RCC 7860 (cell line): ENCODE measurements at places on chromosomes 5 and 9.

GRCh38 chr5:19903611-19904010 lies 84.4 kb downstream of the CDH18 start:
- DNase-seq = no peak

DNA sequence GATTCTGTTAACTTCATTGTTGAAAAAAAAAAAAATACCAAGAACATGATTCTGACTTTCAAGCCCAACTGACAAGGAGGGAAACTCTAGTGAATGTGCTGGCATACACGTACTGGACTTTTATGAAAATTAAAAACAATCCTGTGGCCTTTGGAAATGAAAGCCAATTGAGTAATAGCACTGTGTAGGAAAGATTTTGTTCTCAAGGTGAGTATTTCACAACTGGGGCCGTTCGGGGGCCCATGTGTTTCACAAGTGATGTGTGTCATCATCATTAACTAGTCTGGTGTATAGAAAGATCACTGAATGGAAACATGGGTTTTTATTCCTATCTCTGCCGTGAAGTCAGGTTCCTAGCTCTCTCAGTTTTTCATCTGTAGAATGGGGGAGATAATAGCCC lies 605.0 kb upstream of the CLINT1 start:
- DNase-seq = no peak

DNA sequence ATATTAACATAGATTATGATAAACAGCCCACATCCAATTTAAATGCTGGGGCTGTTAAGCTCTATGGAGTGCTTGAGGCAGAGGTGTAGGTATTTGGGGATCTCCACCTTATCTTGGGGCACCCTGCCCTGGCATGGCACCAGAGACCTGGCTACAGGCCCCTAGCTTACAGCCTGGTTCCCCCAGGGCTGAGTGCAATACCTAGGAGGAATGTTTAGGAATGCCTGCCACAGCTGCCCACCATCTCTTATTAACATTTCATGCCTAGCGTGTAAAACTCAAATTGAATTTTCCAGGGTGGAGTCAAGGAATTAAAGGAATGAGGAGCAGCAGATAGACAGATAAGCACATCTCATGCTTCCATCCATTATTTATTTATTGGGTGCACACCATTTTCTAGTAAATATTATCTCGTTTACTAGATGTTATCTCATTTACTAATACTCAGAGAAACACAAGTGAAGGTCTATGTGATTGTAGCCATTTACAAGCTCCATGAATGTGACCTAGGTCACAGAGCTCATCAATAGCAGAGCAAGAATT lies 55.6 kb upstream of the TNFSF8 start:
- no peak for DNase-seq

GRCh38 chr9:86521977-86522376 lies 167.8 kb upstream of the TUT7 start:
- no peak for DNase-seq

GRCh38 chr5:133106761-133107572 lies 55.2 kb downstream of the HSPA4 start:
- no peak for DNase-seq

GRCh38 chr9:22036866-22037626 lies 27.9 kb upstream of the CDKN2B start:
- no peak for DNase-seq

- peak; percentile 82 for DNase-seq
Measured at GRCh38 chr5:40480392-40480791, 199.3 kb upstream of the PTGER4 start.

DNA sequence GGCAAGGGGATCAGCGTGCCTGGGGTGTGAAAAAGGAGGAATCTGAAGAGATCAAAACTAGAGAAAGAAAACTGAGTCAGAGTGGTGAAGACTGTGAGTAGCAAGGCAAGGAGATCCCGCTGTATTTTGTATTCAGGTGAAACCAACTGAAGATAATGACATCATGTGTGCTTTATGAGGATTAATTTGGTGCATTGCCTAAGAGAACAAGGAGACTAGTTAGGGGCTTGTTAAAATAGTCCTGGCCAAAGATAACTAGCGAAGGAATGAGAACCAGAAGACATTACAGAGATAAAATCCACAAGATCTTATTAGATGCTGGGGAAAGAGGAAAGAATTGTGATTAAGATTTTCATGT lies 16.9 kb upstream of the GPX3 start:
- no peak for DNase-seq

GRCh38 chr9:107093365-107094060 lies 189.6 kb upstream of the RAD23B start:
- DNase-seq = no peak

GRCh38 chr5:136781464-136781863 lies 416.1 kb upstream of the TRPC7 start:
- no peak for DNase-seq

DNA sequence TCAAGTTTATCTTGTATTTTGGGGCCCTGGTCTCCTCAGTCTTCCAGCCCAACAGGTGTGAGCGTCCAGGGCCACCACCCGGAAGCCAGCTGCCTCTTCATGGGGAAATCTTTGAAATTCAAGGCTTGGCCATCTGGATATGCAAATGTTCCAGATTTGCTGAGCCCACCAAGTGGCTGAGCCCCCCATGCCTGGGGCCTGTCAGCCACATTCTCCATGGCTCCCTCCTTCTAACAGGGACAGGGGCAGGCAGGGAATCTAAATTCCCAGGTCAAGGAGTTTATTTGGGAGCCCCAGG lies 14.2 kb upstream of the CXXC5 start:
- no peak for DNase-seq

DNA sequence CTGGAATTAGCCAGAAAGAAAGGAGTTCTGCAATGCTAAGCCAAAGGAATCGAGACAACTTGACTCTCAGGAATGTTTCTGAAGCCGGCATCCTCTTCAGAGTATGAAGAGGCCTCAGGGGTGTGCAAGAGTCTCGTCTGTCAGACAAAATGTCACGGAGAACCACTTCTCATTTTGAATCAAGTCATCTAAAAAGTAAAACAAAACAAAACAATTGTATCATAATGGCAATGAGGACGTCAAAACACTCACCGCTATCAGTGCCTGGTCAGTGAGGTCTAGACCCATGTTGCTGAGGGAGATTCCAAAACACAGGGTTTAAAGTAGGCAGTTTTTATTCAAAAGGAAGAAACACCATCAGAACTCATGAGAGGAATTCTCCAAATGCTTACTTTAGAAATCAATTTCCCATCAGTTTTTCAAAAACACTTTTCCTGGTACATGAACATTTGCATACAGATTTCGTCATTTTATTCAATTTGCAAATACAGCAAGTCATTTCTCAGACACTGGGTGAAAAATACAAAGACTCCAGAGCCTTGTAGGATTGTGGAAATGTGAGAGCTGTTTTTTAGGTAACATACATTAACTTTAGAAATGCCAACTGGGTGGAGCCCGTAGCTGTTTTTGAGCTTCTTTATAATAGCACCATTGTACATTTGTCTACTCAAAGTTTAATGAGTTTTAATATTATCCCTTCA lies 89.5 kb upstream of the MAP3K1 start:
- no peak for DNase-seq

- DNase-seq = no peak
Measured at GRCh38 chr9:4620881-4621555, 41.1 kb upstream of the PLPP6 start.

DNA sequence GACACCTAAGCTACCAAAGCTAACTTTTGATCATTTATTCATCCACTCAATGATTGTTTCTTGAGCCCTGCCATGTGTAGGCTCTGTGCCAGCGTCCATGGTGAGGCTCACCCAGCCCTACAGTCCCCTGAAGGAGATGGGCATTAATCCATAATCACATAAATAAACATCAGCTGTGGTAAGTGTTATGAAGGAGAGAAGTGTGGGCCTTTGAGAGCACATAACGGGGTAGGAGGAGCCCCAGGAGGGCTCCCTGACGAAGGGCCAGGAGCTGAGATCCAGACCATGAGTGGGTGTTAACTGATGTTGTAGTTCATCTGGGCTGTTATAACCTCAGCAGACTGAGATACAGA lies 53.9 kb upstream of the AFAP1L1 start:
- DNase-seq = no peak

- DNase-seq = no peak
Measured at GRCh38 chr5:172762214-172763119, 8.5 kb downstream of the DUSP1 start.

GRCh38 chr5:81756016-81756415 lies 5.1 kb upstream of the SSBP2 start:
- no peak for DNase-seq

- peak; percentile 10 for DNase-seq
Measured at GRCh38 chr5:172106511-172107356, 81.3 kb downstream of the STK10 start.

DNA sequence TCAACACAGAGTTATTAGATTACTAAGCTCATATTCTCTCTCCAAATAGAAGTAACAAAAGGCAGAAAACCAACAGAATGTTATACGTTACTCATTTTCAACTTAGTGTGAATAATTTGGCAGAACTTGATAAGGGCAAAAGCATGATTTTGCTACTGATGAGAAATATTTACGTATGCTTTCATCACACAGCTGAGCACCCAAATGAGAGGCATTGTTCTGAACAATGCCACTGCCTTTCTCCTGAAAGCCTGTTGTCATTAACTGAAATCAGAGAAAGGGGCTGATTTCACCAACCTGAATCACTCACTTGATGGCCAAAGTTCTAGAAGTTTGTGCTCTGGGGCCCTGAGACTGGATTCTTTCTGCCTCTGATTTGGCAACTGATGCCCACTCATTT lies 367.5 kb upstream of the PTGER4 start:
- no peak for DNase-seq

DNA sequence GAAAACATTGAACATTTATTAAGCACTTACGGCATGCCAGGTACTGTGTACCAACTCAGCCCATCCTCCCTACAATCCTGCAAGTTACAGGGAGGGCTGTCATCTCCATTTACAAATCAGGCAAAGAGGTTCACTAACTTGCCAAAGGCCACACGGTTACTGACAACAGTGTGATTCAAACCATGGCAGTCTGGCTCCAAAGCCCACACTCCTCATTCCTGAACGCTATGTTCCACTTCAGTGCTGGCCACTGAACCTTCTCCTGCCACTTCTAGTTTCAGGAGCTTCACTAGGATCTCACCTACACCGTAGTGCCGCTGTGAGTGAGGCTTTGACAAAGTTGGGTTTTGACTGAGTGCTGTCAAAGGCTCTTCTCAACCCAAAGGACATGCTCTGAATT lies 7.2 kb upstream of the LIFR start:
- DNase-seq = no peak

- no peak for DNase-seq
Measured at GRCh38 chr9:131274674-131275331, 1.5 kb downstream of the FAM78A start.

GRCh38 chr5:139167952-139168720 lies 30.0 kb downstream of the SIL1 start:
- no peak for DNase-seq

GRCh38 chr5:126355940-126356339 lies 67.3 kb upstream of the GRAMD2B start:
- DNase-seq = no peak

- no peak for DNase-seq
Measured at GRCh38 chr5:142627383-142628217, 58.3 kb downstream of the FGF1 start.

DNA sequence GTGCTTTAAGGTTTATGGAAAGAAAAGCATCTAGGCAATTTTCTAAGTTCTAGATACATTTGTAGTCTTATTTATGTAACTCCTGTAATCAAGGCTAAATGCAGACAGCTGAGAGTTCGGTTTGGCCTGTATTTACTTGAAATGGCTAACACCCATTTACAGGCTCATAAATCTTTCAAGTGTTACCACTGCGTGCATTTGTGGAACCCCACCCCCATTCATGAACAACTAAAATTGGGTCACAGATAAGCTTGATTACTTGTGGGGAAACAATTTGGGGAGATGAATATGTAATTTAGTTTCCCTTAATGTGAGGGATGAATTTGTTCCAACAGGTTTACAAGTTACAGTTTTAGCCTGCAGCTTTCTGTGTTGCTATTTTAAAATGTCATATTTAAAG lies 360.6 kb downstream of the ARRDC3 start:
- no peak for DNase-seq

DNA sequence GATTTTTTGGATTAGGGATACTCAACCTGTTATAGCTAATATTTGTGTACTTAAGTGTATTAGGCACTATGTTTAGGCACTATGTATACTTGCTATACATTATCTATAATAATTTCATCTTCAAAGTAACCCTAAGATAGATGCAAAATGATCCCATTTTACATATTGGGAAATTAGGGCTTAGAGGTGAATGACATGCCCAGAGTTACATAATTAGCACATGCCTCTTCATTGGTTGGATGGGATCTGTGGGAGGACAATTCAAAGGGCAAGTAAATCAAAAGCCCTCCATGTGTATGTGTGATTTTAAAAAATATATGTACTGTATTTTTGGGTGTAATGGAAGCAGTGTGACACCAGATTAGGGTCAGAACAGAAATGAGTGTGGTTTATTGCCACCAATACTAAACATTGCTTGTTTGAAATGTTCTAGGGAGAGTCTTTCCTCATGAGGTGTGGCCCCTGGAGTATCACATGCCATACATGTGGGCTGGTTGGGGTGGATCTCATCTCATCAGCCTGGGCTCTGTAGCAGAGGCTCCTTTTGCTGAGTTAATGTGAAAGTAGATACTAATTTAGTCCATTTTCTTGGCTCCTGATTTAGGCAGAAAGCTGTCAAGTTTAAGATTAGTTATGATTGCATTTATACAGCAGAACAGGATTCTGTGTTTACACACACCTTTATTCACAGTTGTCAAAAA lies 5.5 kb downstream of the C9orf85 start:
- DNase-seq = no peak

DNA sequence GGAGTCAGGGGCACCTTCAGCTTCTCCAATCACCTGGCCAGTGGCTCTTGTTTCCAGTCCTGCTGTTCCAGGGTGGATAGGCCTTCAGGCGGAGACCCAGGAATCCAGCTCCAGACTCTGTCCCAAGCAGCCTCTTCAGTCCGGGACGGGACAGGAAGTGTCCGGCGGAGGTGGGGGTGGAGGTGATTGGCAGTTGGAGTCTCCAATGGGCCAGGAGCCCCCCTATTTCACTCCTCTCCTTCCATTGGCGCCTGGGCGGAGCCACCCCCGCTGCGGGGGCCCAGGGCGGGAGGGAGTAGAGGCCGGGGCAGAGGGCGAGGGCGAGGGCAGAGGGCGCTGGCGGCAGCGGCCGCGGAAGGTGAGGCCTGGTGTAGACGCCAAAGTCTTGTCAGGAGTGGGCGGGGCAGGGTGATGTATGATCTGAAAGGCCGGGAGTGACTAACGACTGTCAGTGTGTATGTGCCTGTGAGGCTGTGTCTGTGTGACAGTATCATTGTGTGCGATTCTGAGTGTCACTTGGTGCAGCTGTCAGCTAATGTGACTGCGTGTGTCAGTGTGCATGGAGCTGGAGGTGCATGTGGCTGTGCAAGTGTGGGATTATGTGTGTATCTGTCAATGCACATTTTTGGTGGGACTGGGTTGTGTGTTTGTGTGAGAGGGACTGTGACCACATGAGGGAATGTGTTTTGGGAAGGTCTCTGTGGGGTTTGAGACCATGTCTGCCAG lies at the start of gene IL11RA:
Gene IL11RA, plus strand, starts transcription at position 310 of the 726 bp plus-strand sequence. CDS start 3,033 bp downstream, outside the sequence.
- DNase-seq = peak; percentile 71

- peak; percentile 42 for DNase-seq
Measured at GRCh38 chr5:96852759-96853158, 23.5 kb upstream of the ERAP2 start.

DNA sequence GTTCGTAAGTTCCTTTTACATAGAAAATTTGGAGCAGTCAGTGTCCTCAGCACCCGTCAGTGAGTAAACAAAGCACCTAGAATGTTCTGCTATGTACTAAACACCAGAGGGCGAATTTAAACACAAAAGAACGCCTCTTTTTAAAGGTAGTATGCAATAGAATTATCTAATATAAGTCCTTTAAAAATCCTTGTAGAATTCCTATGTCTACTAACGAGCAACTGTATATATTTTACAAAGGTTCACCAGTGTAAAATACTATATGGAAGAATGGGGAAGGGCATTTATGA lies 499 bp upstream of the TMEM232 start:
- no peak for DNase-seq
